ENCODE measurements at places on chromosomes 2 and 18.

DNA sequence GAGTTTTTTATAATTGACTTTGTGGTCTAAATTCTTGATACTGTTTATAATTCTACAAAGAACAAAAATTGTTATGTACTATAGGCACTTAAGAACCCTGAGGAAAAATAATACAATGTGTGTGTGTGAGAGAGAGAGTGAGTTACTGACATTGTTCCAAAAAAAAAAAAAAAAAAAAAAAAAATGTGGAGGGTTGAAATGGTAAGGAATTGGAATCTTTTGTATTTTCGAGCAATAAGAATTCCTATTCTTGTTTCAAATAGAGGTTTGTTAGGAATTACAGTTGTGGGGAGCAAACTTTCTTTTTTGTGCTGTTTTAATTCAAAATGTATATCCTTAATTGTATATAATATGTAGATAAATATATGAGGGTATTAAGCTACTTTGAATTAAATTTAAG lies 45.7 kb downstream of the VAPA start:
- no peak for DNase-seq

DNA sequence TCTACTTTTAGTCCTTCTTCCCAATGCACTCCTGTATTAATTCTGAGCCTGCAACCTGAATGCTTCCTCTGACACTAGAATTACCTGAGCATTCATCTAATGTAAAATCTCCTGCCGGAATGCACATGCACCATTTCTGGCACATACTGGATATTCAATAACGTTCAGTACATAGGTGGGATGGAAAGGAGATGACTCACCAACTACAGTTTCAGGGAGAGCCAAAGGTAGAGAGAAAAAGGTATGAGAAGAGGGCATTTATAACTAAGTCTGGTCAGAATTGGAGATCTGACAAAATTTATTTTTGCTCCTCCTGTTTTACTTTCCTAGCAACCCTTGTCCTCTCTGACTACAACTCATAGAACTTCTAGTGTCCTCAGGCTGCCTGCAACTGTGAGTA lies 1954.1 kb upstream of the CELF4 start:
- no peak for DNase-seq

- DNase-seq: no peak
Observed at GRCh38 chr2:233124421-233125080, 64.4 kb downstream of the INPP5D start.

DNA sequence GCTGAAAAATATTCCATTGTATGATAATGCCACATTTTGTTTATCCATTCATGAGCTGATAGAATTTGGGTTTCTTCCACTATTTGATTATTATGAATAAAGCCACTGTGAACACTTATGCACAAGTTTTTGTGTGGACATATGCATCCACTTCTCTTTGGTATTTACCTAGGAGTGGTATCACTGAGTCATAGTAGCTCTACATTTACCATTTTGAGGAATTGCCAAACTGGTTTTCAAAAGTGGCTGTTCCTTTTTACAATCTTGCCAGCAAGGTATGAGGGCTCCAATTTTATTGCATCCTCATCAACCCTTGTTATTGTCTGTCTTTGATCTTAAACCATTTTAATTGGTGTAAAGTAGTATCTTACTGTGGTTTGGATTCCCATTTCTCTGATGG lies 13.3 kb upstream of the EHBP1 start:
- no peak for DNase-seq

DNA sequence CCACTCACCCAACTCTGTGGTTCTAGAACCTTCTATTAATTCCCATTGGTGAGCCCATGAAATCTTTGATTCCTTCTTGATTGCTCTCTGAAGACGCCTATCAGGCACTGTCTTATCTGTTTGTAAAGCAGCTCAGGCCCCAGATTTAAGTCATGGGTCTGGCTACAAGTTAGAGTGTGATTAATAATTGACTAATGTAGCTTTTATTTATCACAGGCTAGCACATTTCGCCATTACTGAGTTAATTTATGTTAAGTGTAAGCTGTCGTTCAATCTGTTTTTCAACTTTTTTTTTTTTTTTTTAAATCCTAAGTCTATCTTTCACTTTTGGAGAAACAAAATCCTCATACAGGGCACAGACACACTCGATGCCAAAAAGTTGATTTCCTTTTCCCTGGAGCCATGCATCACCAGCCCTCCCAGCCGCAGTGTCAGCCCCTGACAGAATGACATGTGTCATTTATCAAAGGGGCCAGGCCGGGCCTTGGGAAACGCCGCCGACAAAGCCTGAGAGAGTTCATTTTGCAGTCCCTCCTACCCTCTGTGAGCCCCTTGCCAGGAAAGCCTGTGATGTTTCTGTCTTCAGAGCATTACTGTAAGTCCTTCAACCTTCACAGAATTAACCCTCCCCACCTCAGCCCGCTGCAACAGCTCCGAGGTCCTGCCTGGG lies 15.8 kb downstream of the TSHZ1 start:
- DNase-seq: no peak

DNA sequence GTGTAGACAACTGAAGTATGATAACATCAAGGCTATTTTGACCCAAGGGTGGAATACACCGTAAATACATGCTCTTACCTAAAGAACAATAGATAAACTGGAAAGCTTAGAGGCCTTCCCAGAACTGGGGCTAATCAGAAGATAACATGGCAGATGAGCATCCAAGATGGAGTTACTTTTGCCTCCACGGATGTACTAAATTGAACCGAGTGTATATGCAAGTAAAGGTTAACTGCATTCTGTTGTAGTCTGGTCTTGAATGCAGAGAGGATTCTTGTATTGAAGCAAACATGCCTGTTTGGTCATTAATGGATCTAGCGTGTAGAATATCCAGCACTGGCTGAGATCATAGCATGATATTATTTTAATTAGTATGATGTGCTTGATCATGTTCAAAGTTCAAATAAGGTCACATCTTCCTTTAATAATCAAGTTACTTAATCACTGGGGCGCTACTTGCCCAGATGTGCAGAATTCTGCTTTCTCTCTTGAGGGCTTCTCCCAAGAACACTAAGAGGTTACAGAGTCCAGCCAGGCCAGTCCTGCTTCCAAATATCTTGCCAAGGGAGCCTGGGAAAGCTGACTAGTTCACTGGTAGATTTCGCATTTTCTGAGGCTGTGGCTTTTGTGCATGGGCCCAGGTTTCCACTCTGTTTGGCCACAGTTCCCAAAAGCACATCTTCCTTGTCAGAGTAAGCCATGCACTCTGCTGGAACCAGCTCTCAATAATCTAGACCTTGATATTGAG lies 37.5 kb upstream of the ACSL3 start:
- no peak for DNase-seq

- no peak for DNase-seq
Observed at GRCh38 chr2:119289642-119290041, 66.0 kb downstream of the STEAP3 start.

- DNase-seq: no peak
Observed at GRCh38 chr18:73549236-73549635, 598.4 kb downstream of the FBXO15 start.

GRCh38 chr2:40962026-40962425 lies 510.1 kb upstream of the SLC8A1 start:
- no peak for DNase-seq

GRCh38 chr2:235011929-235012631 lies 60.3 kb downstream of the SH3BP4 start:
- no peak for DNase-seq

- DNase-seq: no peak
Observed at GRCh38 chr2:192416060-192416459, 221.3 kb upstream of the TMEFF2 start.

- no peak for DNase-seq
Observed at GRCh38 chr2:68283419-68283812, 31.1 kb upstream of the PPP3R1 start.

GRCh38 chr2:76812156-76812555 lies 710.0 kb downstream of the LRRTM4 start:
- DNase-seq: no peak

DNA sequence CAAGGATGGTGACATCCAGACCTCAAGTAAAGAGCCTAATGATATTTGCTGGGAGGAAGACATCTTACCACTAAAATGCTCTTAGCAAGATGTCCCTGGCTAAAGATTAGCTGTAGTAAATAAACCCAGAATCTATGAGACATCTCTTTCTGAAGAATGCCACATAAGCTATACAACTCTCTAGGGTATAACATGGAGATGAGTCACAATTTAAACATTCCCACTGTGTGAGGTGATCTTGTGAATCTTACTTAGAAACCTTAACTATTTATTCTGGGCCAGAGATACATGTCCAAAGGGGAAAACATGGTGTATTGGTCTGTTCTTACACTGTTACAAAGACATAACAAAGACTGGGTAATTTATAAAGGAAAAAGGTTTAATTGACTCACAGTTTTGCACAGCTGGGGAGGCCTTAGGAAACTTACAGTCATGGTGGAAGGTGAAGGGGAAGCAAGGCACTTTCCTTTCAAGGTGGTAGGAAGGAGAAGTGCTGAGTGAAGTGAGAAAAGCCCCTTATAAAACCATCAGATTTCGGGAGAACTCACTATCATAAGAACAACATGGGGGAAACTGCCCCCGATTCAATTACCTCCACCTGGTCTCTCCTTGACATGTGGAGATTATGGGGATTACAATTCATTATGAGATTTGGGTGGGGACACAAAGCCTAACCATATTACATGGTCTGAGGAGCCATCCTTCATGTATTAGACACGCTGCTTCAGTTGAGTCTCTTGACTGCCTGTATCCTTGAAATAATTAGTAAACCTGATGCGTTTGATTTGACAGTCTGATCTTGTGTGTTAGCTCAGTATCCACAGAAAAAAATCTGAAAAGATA lies 17.1 kb downstream of the KRCC1 start:
- DNase-seq: peak; percentile 74

DNA sequence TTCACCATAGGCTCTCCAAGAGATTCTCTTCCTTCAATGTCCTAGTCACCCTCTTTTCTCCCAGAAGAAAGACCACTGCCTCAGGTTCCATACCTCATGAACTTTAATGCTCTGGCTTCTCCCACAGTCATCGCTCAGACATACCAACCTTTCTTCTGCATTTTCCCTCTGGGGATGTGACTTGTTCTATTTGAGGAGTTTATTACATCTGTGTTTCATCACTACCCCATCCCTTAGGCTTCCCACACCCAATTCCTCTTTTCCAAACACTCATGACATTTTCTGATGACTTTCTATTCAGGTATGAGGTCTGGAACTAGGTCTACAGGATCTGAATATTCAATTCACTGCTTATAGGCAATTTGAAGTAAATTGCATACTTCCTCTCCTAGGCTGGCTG lies 298.6 kb upstream of the MAP2 start:
- no peak for DNase-seq

- DNase-seq: no peak
Observed at GRCh38 chr2:42787788-42788477, 4.5 kb downstream of the HAAO start.

- no peak for DNase-seq
Observed at GRCh38 chr2:38648107-38648761, 17.7 kb upstream of the GALM start.

DNA sequence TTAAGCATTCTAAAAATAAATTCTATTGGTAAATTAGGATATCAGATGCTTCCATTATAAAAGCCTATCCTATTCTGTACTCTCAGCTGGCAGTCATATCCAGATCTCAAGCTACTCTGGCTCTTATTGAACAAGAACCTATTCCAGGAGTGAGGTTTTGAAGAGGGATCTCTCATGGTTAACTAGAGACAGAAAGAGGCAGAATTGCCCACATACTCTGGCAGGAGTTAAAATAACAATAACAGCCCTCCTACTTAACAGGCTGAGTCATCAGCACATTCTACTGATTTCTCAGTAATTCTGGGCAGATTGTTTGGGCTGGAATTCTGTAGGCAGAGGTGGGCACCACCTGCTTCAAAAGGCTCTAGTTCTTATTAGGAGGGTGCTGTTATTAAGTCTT lies 142.0 kb upstream of the UNC80 start:
- DNase-seq: peak; percentile 75

DNA sequence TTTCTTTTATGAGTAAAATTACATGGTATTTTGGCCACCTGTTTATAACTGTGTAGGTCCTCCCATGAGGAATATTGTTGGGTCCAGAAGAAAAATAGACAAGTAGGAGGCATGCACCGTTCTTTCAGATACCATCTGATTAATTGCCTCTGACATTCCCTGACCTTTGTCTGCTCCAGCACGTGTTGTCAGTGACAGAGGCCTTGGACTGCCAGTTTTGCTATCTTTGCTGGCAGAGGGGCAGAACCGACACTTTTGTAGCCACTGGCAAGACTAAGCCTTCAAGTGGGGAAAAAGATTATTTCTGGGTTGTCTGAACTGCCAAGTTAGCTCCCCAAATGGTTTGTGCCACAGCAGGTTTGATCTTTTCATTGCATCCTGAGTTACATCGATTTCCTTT lies 276.9 kb downstream of the CAMKMT start:
- DNase-seq: no peak

DNA sequence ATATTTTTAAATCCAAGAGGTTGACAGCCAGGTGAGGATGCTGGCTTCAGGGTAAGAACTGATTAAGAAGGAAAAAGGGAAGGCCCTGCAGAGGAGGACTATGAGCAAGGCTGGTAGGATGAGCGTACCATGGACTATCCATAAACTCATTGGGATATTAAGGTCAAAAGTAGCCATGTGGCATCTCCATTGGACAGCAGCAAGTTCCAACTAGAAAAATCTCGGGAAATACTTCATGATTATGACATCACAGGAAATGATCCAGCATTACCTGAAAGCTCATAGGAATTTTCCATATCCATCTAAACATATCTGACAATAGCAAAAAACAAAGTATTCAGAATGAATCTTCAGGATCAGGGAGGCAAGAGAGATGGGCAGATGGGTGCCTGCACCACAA lies 34.2 kb downstream of the TGFA start:
- no peak for DNase-seq

- DNase-seq: no peak
Observed at GRCh38 chr18:33733376-33733775, 155.4 kb downstream of the ASXL3 start.

Data from adipocyte (in vitro differentiated cells).